Activated effector memory CD4-positive, alpha-beta T cell treated with anti-CD3 and anti-CD28 coated beads, Interleukin-2, amount 50 U/mL, for 16 hours (primary cell): ENCODE measurements at places on chromosomes 6 and 20.

- DNase-seq: no peak
Observed at GRCh38 chr6:158399040-158399700, 86.9 kb downstream of the TULP4 start.

- DNase-seq: no peak
Observed at GRCh38 chr6:50990750-50991446, 172.2 kb downstream of the TFAP2B start.

DNA sequence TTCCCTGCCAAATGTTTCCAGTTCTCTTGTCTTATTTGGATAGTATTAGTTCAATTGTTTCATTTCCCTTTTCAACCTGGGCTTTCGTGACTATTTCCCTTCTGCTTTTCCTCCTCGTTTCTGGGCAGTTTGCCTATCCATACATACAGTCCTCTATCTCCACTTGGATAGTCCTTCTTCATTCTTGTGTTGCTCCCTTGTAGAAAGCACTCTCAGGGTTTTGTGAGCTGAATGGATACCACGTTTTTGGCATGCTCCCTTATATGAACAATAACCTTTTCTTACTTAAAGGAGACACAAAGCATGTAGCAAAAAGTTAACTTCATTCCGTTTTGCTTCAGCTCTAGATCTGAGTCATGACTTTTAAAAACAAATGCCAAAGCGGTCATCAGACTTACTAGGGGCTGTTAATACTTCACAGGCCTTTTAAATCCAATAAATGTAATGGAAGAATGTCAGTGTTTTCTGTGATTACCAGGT lies 16.6 kb downstream of the CRYBG1 start:
- no peak for DNase-seq

- DNase-seq: no peak
Observed at GRCh38 chr6:151551223-151551857, 57.5 kb downstream of the CCDC170 start.

GRCh38 chr6:50602292-50602691 lies 111.0 kb upstream of the TFAP2D start:
- DNase-seq: no peak

GRCh38 chr6:166526937-166527336 lies 59.5 kb downstream of the RAMACL start:
- no peak for DNase-seq

- DNase-seq: peak; percentile 83
Observed at GRCh38 chr6:127514773-127515227, 4.3 kb downstream of the MTCL3 start.

DNA sequence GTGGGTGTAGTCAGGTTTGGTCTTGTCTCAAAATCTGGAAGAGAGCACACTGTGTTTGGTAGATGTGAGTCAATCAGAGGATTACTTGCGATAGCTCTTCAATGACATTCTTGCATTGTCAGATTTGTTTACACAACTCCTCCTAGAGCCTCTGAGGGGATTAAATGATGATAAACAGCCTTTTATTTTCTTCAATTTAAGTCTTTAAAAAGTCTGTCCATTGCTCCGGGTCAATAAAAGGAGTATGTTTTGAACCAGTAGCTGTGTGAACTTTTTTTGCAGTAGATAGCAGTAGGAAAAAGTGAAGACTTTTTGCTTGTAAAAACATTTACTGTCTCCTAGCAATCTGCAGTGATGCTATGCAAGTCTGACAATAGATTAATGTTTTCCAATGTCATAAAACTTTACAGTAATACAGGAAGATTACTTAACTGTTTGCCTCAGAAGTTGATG lies 49.9 kb downstream of the GJA1 start:
- DNase-seq: no peak

DNA sequence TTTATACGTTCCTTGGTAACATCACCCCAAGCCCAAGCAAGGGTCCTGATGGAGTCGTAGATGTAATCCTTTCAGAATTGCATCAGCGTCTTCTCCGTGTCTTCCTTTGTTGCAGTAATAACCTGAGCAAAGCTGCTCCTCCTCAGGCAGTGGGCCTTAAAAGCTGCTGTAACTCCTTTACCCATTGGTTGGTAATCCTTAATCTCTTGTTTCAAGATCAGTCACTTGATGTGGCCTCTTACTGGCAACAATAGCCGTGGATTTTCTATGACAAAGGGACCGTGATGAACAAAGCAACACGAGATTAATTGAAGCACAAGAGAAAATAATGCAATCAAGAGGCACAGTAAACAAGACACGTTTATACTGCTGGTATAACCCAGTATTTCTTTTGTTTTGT lies 44.6 kb downstream of the ALDH5A1 start:
- DNase-seq: no peak

DNA sequence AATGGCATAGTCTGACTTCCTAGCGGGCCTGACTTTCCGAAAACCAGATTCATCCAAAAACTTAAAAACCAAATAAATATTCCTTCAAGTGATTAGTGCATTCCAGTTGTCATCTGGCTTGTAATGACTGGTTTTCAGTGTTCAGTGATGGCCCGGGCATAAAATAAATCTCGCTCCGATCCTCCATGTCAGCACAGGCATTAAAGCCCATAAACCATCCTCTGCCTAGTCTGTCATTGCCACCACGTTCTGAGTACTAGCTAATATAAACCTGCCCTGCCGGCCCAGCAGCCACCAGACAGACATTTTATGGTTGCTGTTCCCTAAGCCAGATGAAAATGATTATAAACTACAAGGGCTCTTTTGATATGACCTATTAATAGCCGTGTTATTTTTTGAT lies 232.3 kb upstream of the GMDS start:
- DNase-seq: no peak

DNA sequence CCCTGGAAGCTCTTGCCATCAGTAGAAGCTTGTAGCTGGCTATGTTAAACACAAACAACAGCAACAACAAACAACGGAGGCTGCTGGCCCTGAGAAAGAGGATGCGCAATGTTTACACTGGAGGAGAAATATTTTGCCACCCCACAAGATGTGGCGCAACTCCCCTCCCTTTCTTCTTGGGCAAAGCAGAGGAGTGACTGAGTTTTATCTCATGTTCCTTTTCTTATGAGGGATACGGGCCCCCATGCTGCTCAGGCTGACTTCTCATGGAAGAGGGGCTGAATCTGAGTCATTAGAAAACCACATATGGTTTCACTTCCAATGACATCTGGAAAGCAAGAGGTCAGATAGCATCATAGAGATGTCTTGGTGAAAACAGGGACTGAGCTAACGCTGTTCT lies 75.9 kb upstream of the HDDC2 start:
- DNase-seq: no peak

DNA sequence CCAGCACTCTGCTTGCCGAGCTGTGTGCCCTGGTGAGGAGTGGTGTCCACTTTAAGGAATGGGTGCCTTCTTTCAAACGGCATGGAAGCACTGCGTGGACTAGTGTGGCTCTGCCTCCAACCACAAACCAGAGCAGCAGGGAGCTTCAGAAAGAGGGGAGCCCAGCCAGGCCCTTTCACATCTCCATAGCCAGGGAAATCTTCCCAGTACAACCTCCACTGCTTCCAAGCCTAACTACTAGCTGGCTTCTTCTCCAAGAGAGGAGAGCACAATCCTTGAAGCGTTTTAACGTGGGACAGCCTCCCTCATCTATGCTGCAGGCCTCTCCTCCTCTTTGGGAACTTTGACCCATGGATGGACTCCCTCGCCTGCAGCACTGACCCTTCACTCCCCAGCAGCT lies 26.7 kb downstream of the TNXB start:
- no peak for DNase-seq

GRCh38 chr6:100803264-100804045 lies 77.7 kb downstream of the ASCC3 start:
- DNase-seq: no peak

GRCh38 chr20:3995067-3995748 lies 20.1 kb downstream of the RNF24 start:
- DNase-seq: peak; percentile 65

DNA sequence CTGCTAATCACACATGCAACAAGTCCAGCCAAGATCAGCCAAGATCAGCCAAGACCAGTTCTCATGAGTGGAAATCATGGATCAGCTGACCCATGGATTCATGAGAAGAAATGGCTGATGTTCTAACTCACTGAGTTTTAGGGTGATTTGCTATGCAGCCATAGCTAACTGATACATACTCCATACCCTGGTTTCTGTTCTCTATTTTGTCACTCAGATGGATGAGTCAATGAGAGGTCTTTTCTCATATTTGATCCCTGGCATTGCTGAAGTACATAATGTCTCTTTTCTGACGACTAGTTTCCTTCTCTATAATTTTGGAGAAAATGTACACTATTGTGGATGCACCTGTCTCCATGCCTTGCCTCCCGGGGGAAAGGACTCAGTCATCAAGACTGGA lies 118.4 kb upstream of the LY86 start:
- no peak for DNase-seq

- DNase-seq: no peak
Observed at GRCh38 chr6:128446497-128446896, 73.9 kb downstream of the PTPRK start.

DNA sequence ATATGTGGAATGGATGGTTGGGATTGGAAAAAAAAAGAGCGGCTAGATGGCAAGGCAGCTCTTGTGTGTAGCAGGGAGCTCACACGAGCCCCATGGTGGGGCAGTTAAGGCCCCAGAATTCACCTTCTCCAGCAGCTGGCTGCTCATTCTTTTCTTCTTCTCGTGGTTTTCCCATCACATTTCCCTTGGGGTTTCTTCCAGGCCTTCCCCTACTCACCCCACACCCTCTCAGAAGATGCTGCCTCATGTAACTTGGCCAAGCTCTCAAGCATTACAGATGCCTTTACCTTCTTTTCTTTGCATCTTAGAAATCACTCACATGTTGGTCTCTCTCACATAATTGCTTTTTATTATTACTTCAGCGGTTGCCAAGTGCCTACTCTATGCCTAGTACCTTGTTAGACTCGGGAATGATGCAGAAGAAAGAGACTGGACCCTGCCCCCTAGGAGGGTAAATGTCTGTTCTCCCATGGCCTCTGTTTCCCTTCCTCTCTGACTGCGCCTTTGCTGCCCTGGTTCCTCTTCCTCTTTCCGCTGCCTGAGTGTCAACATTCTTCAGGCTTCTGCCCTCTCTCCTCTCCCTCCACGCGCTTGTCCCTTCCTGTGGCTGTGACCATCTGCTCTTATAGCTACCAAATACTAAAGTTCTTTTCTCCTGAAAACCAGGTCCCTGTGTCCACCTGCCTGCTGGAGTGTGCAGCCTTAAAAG lies 28.6 kb downstream of the PPARD start:
- no peak for DNase-seq

DNA sequence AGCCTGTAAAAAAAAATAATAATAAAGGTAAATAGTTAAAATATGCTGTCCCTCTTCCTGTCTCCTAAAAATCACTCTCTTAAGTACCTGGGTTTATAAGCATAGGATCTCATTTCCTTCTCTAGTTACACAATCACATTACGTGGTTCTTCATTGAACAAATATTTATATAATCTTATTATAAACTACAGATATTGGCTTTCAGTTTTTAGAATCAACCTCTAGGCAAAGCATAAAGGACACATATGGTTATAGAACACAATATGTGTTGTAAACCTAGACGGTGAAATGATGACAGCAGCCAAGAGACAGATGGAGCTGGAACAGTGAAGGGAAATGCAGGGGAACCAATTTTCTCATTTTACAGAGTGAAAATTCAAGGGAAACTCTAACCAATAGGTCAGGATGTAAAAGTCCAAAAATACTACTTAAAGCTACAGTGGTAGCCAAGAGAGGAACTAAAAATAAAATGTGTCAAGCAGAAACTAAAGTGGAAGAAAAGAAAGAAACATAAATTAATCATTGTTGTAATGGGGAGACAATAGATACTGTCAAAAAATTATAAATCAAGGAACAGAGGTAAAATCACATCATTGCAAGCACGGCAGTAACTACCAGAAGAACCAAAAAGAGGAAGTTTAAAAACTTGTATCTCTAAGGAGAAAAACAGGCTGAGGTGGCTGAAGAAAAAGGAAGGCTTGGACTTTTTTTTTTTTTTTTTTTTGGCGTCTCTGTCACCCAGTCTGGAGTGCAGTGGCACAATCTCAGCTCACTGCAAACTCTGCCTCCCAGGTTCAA lies 82.8 kb upstream of the CDYL start:
- no peak for DNase-seq

DNA sequence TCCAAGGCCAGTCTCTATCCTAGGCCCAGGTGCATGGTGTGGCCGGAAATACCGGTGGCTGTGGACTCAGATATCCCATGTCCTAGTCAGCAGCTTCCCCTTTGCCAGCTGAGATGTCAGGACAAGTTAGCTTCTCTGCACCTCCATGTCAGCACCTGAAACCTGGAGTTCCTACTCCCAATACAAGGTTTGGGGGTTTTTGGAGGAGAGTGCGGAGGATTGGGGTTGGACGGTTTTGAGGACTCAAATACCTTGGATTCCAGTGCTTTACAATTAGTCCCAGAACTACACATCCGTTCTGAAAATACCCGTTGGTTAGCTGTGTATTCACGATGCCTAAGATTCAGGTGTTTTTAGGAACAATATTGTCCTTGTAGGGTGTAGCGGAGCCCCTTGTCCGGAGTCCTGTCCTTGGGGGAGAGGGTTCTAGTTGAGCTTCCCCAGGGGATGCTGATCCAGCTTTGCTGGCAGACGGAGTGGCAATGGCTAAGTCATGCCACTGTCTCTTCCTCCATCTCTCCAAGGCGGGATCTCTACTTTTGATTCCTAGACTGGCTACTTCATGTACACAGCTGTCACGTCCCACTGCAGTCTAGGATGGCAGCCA lies 45.0 kb downstream of the ADNP start:
- no peak for DNase-seq

DNA sequence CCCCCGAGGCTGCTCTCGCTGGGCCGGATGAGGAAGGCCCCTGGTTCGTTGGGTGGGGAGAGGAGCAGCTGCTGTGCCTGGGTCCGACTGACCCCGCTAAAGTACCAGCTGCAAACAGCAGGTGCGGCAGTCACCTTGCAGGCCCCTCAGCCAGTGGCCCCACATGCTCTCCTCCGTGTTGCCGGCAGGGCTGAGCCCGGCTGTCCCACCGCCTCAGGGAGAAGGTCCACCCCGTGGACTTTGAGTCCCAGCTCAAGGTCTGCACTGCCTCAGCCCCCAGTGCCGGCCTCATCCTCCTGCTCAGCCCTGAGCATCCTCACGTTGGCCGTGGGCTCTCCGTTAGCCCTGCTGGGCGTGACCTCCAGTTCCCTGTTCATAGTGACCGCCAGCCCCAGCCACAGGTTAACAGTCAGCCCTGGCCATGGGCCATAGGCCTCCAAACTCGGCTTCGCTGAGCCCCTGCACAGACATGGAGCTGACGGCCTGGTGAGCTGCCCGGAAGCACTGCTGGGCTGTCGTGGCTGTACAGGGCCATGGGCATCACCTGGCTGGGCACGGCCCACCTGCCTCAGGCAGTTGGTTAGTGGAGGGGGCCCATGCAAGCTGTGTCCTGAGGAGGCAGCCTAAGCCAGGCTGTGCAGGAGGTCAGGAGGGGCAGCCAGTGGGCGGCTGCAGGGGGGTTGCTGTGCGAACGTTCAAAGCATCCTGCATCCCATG lies 3.1 kb downstream of the SRMS start:
- DNase-seq: no peak

- DNase-seq: no peak
Observed at GRCh38 chr6:55276745-55277530, 50.3 kb upstream of the GFRAL start.

DNA sequence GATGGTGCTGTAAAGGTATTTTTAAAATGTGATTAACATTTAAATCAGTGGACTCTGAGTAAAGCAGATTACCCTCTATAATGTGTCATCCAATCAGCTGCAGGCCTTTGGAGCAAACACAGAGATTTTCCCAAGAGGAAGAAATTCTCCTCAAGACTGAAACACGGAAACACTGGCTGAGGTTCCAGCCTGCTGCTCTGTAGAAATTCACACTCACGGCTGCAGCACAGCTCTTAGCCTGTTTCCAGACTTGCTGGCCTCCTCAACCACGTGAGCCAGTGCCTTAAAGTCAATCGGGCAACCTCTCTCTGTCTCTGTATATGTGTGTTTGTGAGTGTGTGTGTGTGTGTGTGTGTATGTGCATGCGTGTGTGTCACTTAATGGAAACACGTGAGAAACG lies 41.1 kb downstream of the PDE10A start:
- DNase-seq: no peak
